8988T (cell line): ENCODE measurements at places on chromosomes 7 and 10.
A peak's percentile ranks its signal among the peaks of the same experiment; 100 is the strongest.

DNA sequence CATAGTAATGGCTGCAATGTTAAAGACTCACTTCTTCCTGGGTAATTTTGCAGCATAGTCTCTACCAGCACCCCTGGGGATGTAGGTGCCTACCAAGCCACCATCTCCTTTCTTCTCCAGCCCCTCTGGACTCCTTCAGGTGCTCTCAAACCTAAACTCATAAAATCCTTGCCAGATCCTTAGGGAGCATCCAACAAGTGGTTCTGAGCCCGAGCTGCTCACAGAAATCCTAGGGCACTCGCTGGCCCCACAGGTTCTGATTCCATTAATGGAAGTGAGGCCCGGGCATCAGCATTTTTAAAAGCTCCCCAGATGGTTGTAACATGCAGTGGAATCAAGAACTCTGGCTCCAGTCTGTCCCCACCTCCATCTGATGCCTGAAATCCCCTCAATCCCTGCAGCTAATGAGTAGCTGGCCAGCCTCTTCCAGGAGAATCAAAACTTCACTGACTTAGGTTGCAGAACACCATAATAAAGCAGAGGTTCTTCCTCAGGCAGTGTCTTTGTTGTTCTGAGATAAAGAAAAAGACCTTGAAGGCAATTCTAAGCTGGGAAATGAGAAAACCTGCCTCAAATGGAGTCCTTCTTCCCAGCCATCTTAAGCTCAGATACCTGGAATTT lies 336.8 kb downstream of the KCNMA1 start:
- no peak for DNase-seq

DNA sequence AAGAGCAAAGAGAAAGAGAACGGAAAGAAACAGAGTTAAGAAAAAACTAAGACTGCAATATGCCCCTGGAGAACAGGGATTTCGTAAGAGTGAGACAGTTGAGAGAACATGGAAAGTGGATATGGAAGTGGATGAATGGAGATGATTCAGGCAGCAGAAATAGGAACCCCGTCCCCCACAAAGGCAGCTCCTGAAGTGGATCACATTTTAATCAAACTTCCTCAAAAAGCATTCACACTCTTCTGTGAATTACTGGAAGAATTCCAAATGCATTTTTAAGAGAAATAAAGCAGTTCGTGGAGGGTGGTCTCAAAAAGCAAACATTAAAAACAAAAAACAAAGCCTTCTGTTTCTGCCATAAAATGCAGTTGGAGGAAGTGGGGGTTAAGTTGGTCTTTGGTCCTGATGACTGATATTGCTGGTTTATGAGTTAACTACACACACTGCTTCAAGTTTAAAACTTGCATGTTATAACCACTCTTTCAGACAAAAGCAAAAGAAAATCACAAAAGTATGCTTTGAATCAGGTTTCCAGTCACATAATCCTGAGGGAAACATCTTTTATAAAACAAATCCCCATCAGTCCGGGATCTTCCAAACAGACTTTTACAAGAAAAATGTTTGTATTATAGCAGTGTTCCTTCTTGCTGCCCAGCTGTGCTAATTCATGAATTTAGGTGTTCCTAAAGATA lies 214.3 kb downstream of the FANK1 start:
- no peak for DNase-seq

- no peak for DNase-seq
These were observed 16.2 kb downstream of the SFR1 start for GRCh38 chr10:104138131-104138530.

DNA sequence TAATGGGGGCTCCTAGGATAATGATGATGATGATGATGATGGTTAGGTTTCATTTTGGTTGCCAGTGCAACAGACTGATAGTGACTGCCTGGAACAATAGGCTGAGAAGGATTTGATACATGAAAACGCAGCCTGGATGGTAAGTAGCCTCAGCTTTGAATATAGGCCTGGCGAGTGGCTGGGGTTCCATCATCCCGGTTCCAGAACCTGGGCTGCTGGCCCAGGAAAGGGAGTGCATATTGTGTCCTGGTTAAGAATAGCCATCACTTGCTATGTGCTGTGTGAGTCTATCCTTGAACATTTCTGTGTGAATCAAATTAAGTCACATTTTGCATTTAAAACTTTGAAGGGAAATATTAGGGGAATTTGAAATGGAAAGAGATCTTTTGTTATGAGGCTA lies 62.7 kb downstream of the SHH start:
- DNase-seq, result no peak

- DNase-seq, result no peak
These were observed 767 bp downstream of the KRIT1 start for GRCh38 chr7:92244808-92245486.

- DNase-seq, result no peak
These were observed 55.5 kb downstream of the KLF6 start for GRCh38 chr10:3729397-3729976.

DNA sequence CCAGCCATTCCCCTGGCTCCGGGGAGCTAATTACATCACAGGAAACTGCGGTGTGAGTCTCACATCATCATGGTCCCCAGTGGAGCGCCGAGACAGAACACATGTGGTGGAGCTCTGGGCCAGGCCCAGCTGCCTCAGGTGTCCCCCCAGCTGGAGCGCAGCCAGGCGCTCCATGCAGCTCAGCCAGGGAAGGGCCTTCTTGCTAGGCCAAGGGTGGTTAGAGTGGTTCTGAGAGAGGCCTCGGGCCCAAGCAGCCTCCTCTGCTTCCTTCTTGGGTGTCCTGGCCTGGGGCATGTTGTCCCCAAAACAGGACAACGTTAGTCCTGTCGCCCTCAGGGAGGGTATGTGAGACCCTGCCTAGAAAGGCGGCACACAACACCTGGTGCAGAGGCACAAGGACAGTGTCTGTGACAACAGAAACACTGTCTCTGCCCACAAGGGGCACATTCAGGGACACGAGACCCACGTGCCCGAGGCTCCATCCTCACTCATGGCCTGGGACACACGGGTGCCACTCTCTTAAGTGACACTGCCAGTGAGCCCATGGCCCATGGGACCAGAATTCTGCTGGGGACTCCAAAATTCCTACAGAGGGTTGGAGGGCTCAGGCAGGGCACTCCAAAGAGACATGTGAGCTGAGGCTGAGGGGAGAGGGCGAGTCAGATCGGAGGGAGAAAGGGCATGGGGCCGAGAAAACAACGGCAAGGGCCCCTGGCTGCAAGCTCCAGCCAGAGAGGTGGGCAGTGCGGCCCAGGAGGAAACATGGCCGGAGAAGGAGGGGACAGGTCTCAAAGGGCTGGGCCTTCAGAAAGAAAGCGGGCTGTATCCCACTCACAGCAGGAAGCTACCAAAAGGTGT lies 37.0 kb upstream of the RET start:
- DNase-seq, result no peak

DNA sequence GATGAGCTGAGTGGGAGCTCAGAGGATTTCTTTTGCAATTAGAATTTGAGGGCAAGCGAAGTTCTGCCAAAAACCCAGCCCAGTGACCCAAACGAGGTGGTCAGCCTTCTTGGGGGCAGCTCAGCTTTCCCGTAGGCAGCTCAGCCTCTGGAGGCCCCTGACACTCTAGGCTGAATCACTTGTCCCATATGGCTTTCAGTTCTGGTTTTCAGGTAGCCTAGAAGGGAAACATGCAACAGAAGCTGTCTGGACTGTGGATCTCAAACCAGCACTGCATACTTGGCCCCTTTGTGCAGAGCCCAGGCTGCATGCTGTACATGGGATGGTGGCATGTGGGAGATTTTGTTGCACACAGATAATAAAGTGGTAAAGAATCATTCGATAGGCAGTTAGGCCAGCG lies 322.8 kb downstream of the ANKRD30A start:
- no peak for DNase-seq

- DNase-seq, result no peak
These were observed 28.7 kb downstream of the PNPLA8 start for GRCh38 chr7:108497082-108497725.

DNA sequence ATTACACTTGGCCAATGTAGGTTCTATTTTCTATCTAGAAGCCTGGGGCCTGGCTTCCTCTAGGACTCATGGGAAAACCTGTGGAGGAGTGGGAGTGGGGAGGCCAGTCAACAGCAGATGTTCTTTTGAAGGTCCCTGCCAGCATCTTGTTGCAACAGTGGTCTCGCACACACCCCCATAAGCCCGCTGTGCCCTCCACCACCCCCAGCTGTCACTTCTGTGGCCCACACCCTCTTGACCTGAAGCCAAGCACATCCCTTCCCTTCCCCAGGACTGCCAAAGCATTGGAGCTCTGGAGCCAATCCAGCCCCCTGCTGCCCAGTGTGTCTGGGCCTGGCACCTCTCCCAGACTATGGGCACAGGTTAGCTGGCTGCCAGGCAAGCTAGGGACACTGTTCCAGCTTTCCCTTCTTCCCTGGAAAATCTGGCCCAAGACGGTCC lies 1.9 kb upstream of the STX1A start:
- DNase-seq, result peak; percentile 11

DNA sequence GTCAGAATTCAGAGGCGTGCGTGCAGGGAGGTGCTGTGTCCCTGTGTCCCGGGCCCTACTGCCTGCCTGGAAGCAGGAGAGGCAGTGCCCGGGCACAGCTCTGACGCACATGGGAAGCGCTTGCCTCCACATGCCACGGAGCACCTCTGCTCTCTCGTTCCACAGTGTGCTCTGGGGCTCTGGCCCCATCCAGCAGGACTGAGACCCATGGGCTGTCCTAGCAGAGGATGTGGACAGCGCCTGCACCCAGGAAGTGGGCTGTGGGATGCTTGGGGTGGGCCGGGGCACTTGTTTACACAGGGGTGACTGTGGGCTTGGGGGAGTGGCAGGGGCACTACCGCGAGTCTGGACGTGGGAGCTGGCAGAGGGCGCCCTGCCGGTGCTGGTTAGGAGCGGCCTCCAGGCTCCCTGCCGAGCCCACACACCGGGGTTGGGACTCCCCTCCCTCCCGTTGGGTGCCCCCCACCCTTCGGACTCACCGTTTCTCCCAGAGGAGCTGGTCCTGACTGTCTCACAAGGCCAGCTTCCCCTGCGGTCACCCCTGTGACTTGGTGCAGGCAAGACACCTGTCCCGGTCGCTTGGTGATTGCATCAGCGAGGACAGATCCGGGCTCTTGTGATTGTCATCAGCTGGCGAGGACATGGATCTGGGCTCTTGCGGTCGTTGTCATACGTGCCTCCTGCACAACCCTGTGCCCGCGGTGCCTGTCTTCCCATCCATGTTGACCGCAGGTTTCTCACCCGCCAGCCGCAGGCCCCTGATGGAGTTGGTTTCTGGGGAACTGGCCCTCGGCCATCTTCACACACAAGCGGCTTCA lies 83.1 kb downstream of the NKX6-2 start:
- no peak for DNase-seq

GRCh38 chr7:128833946-128834325 lies 3.7 kb downstream of the FLNC start:
- no peak for DNase-seq

DNA sequence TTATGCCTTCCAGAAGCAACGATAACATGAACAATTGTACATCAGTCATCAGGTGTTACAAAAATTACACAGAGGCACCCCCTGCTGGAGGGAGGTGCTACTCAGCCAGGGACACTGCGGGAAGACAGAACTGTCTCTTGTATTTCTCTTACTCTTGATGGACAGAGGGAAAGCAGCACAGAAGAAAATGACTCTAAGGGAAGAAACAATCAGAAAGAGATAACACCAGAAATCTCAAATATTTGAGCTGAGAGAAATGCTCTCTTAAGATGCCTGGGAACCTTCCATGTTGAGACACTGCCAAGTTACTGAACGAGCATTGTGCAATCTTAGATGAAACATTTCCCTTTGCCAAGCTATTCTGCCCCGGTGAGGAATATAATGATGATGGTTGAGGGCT lies 227.6 kb upstream of the NPSR1 start:
- DNase-seq, result no peak

DNA sequence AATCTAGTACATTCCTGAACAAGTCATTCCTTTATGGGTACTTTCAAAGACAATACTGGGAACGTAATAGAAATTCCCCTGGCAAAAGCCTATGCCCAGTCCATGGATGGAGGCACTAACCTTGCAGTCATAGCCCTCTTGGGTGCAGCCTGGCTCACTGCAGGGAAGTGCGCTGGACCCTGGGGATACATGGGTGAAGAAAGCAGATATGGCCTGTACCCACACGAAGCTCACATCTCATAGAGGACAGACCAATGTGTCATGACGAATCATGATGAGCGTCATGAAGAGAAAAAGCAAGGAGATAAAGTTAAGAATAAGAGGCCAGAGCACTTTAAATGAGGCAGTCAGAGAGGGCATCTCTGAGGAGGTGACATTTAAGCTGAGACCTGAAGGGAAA lies 11.8 kb downstream of the PRLHR start:
- DNase-seq, result no peak

DNA sequence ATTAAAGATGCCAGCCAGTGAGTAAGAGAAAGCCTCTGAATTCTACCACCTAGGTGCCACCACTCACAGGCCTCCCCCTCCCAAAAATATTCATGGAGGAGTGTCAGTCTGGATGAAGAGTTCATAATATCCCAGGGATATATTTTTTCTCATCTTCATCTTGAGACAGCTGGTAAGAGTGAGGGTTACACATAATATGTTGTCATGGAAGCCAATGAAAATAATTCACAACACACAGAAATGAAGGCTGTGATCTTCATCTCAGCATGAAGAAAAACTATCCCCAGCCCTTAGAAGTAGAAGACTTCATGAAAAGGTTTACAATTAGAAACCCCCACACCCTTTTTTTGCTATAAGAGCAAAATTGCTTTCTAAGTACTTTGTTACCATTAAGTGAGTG lies 175.6 kb downstream of the DNAH11 start:
- no peak for DNase-seq

GRCh38 chr10:18472977-18473376 lies 178.4 kb downstream of the NSUN6 start:
- DNase-seq, result no peak

DNA sequence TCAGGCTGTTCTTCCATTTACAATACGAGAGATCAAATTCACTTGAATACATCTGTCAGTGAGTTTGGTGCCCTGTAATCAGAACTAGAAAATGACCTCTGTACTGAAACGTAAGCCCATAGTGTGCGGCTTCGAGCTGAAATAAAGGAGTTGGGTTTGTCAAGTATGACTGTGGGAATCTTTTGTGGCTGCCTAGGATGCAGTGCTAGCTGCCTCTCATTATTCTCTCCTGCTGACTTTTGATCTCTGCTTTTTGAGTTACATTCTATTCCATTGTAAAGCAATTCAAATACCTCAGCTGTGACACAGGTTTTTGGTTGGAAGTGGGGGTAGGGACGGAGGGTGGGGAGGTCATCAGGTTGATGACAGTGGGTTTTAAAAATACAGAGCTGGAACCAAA lies 40.4 kb downstream of the ICA1 start:
- no peak for DNase-seq

- DNase-seq, result no peak
These were observed at the start of gene PAPOLB for GRCh38 chr7:4861673-4862072. Gene PAPOLB, minus strand, starts transcription at chr7:4862030. Its CDS starts 220 bp downstream, at chr7:4861810.

- DNase-seq, result no peak
These were observed 60.6 kb upstream of the KLF14 start for GRCh38 chr7:130794619-130794922.
